ENCODE measurements at places on chromosomes 16 and 17. TPM values are rescaled to one million over a fixed set of nuclear protein-coding genes. Genes with fewer than 3 reads are reported as not detected.
A peak's percentile ranks its signal among the peaks of the same experiment; 100 is the strongest.

DNA sequence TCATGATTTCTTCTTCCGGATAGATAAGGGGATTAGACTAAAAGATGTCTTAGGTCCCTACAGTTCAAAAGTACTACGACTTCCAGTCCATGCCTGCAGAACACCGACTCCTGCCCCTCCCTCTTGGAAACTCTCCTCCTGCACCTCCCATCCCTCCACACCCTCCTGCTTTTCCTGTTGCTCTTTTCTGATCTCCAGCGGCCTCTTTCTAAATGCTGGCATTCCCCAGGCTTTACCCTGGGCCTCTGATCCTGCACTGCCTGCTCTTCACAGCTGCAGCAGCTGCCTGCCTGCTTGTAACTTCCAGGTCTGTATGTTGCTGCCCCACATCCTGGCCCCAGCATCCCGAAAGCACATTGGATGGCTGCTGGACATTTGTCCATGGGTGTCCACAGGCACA is 154.2 kb downstream of the KCNJ12 start:
- no peak for DNase-seq

- DNase-seq: no peak
Observed at GRCh38 chr17:81022344-81022676, 12.6 kb upstream of the BAIAP2 start.

DNA sequence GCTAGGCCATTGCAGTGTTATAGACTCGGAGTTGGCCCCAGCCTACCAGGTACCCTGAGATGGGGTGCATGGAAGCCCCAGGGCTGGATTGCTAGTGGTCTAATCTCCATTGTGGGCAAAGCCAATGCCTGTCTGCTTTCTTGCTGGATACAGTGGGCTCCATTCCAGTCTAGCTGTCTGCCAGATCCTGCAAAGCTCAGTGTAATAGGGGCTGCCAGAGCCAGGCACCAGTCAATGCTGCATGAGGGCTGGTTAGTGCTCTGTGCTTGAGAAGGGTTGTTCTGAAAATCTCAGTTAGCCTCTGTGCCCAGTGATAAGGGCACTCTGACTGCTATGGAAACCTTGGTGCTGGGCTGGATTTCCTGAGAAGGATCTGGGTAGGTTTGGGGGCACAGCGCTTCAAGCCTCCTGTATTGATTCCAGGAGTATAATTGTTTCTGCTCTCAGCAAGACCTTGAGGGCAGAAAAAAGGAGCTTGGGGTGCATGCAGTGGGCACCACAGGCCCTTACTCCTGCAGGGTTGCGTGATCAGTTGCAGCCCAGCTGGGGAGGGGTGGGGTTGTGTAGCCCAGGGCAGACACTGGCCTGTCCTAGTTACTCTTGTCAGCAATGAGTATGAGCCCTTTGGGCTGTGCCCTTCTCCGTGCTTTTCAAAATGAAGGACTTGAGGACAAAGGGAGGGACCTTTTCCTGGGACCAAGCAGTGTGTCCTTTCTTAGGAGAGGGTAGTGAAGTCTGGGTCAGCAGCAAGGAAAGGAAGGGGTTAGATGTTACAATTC is 19.0 kb downstream of the SMPD3 start:
- DNase-seq: no peak

DNA sequence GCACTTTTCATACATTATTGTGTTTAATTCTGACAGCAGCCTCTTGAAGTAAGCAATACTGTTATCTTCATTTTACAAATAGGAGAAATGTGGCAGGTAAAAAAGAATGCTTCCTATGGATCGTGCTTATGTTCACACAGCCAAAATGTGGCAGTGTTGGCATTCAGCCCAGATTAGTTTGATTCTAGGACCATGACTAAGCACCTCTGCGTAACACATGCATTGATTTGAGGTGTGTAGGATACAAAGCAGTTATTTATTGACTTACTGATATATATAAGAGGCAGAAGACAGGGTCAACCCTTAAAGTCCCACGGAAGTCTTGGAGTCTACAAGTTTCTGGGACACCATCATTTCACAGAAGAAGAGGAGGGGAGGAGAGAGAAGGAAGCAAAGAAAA is 1144.4 kb upstream of the GOT2 start:
- peak; percentile 56 for DNase-seq

DNA sequence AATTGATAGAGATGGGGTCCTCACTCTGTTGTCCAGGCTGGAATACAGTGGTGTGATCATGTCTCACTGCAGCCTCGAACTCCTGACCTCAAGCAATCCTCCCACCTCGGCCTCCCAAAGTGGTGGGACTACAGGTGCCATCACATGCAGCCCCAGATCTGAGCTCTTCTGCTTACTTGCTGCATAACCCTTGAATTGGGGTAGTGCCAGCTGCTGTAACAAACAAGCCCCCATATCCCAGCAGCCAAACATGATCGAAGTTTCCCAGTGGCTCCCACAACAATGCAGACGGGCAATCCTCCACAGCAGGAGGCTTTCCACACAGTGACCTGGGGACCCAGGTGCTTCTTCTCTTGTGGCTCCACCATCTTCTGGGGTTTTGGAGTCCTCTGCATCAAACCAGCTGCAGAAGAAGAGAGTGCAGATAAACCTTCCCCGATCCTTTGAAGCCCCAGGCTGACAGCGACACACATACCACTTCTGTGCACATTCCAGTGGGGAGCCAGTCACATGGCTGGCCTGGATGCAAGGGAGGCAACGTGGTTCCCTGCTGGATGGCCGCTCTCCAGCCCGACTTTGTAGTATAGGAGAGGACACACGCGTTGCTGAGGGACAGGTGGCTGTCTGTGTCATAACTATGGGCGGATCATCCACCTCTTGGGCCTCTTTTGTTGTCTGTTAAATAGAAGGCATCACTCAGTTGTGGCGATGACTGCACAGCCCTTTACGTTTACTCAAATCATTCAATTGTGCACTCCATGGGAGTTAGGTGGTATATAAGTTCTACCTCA is 16.7 kb downstream of the SBK1 start:
- DNase-seq: no peak

DNA sequence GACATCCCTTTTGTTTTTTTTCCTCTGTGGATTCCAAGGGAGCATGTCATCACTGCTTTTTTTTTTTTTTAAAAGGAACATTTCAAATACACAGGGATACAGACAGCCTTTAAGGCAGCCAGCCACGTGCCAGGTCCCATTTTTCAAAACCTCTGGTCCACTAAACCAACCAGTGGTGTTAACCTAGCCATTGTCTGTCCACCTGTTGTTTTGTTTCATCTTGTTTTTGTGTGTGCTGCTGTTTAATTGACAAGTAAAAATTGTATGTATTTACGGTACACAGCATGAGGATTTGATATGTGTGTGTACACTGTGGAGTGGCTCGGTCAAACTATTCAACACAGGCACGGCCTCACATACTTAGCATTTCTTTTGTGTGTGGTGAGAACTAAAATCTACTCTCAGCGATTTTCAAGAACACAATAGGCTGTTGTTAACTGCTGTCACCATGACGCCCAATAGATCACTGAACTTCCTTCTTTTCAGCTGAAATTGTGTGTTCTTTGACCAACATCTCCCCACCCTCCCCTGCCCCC is 19.2 kb downstream of the TMEM114 start:
- no peak for DNase-seq

Gene CAPNS2
- total RNA-seq: not detected

Gene ZNF624
- 3.6 TPM for total RNA-seq
